ENCODE measurements at places on chromosomes 12 and 14. TPM values are rescaled to one million over a fixed set of nuclear protein-coding genes. Genes with fewer than 3 reads are reported as not detected.

RTL1 gene
- total RNA-seq = not detected

AQP2 gene
- total RNA-seq = not detected

ACVRL1 gene
- not detected for total RNA-seq

- no peaks in the 10 kb centered on the region for H3K27me3 ChIP-seq
- no peak for DNase-seq
- H3K4me3 ChIP-seq = peak overlapping the region; percentile 77
- peaks cover 29% of the 10 kb centered on the region for H3K36me3 ChIP-seq
Measured at GRCh38 chr14:91238085-91238484, 6.4 kb downstream of the GPR68 start.

- H3K27ac ChIP-seq = no peak overlapping the region
- DNase-seq = no peak
- H3K36me3 ChIP-seq = no peaks in the 10 kb centered on the region
- no peak overlapping the region for H3K4me3 ChIP-seq
- H3K27me3 ChIP-seq = peaks cover 9% of the 10 kb centered on the region
Measured at GRCh38 chr14:78581229-78581628, 411.1 kb downstream of the NRXN3 start.

DNA sequence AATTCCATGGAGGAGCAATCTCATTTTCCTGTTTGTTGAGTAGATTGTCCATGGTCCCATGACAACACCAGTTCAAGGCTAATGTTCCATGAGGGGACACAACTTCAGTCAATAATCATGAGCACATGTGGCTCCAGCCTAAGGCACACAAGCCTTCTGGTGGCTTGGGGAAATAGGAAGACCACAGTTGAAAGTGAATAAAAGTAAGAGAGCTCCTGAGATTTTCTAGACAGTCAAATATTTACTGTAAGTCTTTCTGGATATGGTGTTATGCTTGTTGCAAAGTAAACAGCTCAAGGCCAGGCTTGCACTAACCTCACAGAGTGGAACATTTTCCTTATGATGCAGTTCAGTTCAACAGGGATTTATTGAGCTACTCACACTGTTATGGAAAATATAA, 206.9 kb upstream of the SLC38A2 start:
- H3K27ac ChIP-seq = no peak overlapping the region
- no peak overlapping the region for H3K4me3 ChIP-seq
- peaks cover 4% of the 10 kb centered on the region for H3K4me1 ChIP-seq
- H3K36me3 ChIP-seq = peaks cover 18% of the 10 kb centered on the region
- H3K27me3 ChIP-seq = no peaks in the 10 kb centered on the region

DNA sequence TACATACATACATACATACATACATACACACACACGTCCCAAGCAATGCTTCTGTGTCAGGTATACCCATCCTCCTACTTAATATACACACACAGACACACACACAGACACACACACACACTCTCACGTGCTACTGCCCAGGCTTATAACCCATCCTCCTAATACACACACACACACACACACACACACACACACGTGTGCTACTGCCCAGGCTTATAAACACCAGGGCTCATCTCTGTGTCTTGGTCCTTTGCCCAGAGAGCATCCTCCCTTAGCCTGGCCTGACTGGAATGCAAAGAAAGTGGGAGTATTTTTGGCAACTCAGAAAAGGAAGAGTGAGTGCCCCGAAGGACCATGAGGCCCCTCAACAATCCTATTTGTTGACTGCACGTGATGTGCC, 129.0 kb downstream of the RBM19 start:
- no peaks in the 10 kb centered on the region for H3K36me3 ChIP-seq
- no peak for DNase-seq
- no peak overlapping the region for H3K4me3 ChIP-seq

DNA sequence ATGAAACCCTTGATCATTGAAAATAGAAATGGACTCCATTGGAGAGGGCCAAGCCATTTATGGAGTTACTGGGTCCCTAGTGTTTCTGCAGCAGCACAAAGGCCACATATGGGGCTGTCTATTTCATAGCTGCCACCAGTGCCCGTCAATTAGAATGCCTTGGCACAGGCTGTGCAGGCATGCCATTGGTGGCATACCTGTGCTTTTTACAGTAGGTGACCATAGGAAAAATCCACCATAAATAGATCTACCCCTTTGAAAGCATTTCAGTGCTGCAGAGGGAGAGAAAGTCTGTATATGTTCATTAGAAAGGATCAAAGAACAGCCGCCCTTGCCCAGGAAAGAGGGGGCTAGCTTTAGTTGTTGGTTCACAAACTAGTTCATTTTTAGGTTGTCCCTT, 13.1 kb downstream of the MYBPC1 start:
- no peak overlapping the region for H3K27ac ChIP-seq
- H3K36me3 ChIP-seq = no peaks in the 10 kb centered on the region
- H3K27me3 ChIP-seq = no peaks in the 10 kb centered on the region
- peaks cover 8% of the 10 kb centered on the region for H3K4me1 ChIP-seq

GRCh38 chr12:105445249-105445648, 114.8 kb downstream of the C12orf75 start:
- H3K36me3 ChIP-seq = peaks cover 2% of the 10 kb centered on the region
- DNase-seq = no peak
- no peaks in the 10 kb centered on the region for H3K4me1 ChIP-seq
- no peak overlapping the region for H3K4me3 ChIP-seq
- no peak overlapping the region for H3K27ac ChIP-seq
- peaks cover 19% of the 10 kb centered on the region for H3K27me3 ChIP-seq

- no peak for DNase-seq
- no peak overlapping the region for H3K27ac ChIP-seq
- H3K4me1 ChIP-seq = no peaks in the 10 kb centered on the region
- peaks cover under 1% of the 10 kb centered on the region for H3K36me3 ChIP-seq
- H3K27me3 ChIP-seq = no peaks in the 10 kb centered on the region
Measured at GRCh38 chr14:75715926-75716780, 55.1 kb downstream of the TTLL5 start.

All from activated T-cell treated with anti-CD3 and anti-CD28 coated beads, Interleukin-2, amount 50 U/mL, for 72 hours (primary cell).